ENCODE measurements at places on chromosomes 3 and 15. TPM values are rescaled to one million over a fixed set of nuclear protein-coding genes. Genes with fewer than 3 reads are reported as not detected.

IL5RA gene
- total RNA-seq = not detected

DNA sequence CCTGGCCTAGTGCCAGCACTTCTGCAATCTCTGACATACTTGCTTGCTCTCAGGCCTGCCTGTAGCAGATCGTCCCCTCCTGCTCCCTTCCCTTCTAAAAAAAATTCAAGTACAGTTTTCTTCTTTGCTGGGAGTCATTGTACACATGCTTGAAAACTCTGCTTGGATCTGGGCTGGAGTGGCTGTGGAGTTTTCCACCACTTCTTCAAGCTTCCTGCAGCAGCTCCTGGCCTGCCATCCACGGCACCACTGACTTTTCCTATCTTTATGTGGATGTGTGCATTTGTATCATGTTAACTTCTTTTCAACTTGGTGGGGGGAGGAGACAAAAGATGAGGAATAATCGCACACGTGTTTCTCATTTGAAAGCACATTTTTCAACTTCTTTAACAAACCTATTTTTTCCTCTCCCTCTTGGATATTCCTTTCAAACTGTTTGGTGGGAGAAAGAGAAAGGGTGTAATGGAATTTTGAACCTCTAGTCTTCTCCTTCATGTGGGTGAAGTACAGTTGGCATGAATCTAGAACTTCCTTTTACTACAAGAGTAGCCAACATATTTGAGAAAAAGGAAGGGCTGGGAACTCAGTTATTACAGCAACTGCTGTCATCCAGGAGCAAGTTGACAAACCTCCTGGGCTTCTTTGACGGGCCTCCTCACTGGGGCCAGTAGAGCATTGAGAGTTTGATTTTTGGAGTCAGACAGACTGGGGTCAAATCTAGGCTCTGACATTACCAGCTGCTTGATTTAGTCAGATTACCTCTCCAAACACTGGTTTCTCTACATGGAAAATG is 61.2 kb upstream of the LRTM1 start:
- peak; percentile 47 for DNase-seq

ALG3 gene
- 55.0 TPM for total RNA-seq

DNA sequence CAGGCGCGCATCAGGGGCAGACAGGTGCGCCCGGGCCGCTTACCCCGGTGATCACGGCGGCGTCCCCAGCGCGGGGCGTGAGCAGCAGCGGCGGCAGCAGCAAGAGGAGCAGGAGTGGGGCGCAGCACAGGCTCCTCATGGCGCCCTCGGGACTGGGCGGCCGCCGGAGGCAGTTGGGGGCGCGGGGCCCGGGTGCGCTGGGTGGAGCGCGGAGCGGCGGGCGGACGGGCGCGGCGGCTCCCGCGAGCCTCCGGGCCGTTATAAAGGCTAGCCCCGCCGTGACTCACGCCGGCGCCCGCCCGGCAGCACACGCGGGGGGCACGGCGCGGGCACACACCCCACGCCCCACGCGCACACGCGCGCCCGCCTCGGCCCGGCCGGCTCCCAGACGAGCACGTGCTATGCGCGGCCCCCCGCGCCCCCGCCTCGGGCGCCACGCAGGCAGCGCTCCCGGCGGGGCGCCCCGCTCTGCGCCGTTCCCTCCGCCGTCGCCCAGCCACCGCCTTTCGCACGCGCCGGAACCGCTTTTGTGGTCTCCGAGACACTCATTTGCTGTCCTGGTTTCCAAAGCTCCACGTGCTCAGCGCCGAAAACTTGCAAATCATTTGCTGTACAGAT is at the start of gene PROK2:
Gene PROK2 (minus strand): TSS at position 235 of the 618 bp plus-strand sequence. CDS start 96 bp downstream, at position 139.
- no peak for DNase-seq

PTX3 gene
- 21.0 TPM for total RNA-seq

CELSR3 gene
- total RNA-seq = 3.2 TPM

LRRC15 gene
- not detected for total RNA-seq

GRCh38 chr3:62624185-62624584 is 250.8 kb upstream of the FEZF2 start:
- DNase-seq = no peak

GRCh38 chr15:67161412-67161811 is 93.0 kb downstream of the AAGAB start:
- DNase-seq = no peak

GRCh38 chr15:75673426-75674235 is 25.9 kb downstream of the SNX33 start:
- DNase-seq = peak; percentile 40

DNA sequence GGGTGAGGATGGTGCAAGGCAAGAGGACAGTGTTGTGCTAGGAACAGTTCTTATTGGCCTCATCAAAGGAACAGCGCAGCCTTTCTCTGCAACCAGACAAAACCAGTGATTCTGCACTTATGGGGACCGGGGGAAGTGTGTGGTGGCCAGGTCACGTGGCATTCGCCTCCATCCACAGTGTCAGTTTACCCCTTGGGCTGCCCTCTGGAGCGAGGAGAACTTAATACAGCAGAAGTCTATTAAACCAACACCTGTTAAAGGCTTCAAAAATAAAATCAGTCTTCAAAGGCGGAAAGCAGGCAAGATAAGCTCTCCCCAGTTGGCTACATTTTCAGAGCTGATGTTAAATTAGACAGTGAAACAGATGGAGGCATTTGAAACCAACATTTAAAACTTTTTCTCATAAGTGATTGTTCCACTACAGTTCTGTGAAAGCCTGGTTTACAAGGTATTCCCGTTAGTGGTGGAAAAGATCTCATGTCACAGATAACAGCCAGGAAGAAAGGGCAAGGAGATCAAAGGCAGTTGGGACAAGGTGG is 75.2 kb downstream of the LRIG1 start:
- no peak for DNase-seq

SERINC4 gene
- total RNA-seq = 0.10 TPM

- no peak for DNase-seq
Measured at GRCh38 chr3:178743297-178743696, 207.1 kb downstream of the KCNMB2 start.

- no peak for DNase-seq
Measured at GRCh38 chr3:143412084-143412483, 292.5 kb downstream of the CHST2 start.

DNA sequence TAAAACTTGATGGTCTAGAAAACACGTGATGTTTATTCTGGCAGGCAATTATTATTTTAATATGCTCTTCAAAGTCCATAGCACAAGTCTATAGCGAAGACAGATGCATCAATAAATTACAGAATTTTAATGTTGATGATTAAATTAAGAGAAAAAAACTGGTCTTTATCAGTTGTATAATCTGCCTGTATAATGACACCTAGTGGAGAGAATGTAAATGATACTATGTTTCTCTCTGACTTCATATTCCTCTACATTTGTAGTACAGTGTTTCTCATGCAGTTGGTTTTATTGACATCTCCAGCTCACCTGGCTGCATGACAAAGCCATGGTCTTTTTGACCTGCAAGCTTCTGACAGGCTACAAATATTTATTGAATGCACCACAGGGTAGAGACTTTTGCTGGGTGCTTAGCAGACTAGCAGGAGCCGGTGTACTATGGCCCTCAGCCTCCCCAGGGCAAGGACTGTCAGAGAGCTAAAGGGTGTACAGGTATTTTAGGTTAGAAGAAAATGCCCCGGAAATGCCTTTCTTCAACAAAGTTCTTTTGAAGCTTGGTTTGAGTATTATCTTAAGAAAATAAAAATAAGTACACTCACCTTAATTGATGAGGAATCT is 289.9 kb downstream of the GAP43 start:
- DNase-seq = no peak

DNA sequence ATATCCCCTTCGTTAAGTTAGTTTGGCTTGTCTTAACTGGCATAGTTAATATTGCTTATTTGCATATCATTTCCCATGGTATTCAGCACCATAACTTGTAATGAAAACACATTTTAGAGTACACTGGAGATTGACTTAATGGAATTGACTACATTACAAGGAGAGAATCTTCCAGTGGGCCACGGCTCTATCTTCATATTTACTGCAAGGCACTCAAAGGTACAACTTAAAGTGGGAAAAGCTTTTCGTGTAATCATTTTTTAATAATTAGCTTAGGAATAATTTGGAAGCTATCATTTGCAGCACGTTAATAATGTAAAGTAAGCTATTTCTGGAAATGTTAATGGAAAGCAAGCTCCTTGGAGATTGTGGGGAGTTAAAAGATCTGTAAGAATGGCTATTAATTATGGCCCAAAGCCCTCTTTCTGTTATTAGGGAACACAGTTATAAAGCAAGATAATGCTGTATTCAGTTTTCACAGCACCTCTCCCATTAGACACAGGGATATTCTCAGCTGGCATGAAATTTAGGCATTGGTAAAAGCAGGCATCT is 551.5 kb upstream of the RGMA start:
- no peak for DNase-seq

DNA sequence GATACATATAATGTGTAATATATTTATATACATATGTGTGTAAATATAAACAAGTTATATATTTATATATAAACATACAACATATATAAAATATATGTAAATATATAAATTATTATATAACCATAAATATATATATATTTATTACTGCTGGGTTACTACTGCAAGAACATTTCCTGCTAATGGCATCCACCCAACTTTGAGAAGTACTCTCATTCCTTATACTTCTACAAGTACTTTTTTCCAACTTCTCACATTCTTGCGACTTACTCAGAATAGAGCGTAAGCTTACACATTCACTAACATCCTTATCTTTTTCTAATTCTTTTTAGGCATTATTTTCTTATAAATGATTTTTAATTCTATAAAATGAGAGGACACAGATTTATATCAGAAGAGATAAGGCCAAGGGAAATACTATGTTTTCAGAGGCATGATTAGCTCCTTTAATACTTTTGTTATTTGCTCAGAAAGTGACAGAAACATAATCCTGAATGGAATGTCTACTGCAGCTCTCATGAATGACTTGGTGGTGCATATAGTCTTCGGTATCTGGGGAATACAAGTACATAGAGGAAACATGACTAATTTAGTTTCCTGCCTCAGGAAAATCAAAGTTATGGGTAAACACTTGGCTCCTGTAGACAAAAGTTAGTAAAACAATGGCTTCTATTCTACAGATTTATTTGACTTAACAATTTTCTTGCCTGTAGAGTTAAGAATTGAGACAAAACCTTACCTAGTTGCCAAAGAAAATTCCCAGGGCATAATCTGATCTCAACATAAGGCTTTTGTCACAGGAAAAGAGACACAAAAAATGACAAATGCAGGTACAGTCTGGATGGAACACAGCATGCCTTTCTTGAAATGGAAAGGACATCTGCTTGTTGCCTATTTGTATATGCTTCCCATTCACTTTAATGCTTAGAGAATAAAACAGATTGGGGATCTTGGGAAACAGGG is 453.9 kb downstream of the SQOR start:
- no peak for DNase-seq

GOLGA8A gene
- 35.4 TPM for total RNA-seq

GRCh38 chr3:11291808-11292207 is 19.6 kb downstream of the ATG7 start:
- no peak for DNase-seq

- no peak for DNase-seq
Measured at GRCh38 chr3:36945333-36945980, 603 bp upstream of the TRANK1 start.

DNA sequence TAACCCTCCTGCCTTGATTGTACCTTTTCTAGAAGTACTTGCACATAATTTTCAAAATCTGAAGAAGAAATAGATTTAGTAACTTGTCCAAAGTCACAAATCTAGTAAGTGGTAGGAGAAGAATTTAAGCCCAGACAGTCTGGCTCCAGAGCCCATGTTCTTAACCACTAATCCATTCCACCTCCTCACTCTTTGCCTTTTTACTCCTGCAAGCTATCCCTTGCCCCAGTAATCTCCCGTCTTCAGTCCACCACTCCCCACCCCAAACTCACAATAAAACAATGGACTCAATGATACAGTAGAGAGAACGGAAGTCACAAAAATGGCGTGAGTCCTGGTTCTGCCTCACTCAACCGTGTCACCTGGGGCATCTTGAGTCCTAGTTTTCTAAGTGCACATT is 48.7 kb downstream of the SETMAR start:
- DNase-seq = no peak

SLC22A14 gene
- 0.78 TPM for total RNA-seq

GRCh38 chr3:192577271-192577670 is 150.1 kb downstream of the FGF12 start:
- DNase-seq = no peak
